ENCODE measurements at places on chromosomes 7 and 10.

DNA sequence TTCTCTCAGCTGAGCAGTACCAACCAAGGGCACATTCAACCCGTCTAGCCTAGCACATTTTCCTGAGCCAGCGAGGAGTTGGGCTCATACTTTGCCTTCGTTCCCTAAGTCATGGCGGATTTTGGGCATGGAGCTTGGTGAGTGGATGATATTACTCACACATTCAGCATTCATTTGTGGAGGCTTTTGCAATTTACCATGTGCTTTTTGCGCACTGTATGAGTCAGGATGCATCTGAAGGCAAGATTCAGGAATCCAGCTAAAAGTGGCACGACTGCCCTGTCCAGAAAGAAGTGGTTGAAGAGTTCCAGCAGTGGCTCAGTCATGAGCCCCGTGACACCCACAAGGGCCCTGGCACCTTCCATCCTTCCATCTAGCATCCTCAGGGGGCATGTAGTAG is 24.2 kb upstream of the MGMT start:
- no peak for DNase-seq

GRCh38 chr10:77604941-77605351 is 32.7 kb downstream of the KCNMA1 start:
- no peak for DNase-seq

DNA sequence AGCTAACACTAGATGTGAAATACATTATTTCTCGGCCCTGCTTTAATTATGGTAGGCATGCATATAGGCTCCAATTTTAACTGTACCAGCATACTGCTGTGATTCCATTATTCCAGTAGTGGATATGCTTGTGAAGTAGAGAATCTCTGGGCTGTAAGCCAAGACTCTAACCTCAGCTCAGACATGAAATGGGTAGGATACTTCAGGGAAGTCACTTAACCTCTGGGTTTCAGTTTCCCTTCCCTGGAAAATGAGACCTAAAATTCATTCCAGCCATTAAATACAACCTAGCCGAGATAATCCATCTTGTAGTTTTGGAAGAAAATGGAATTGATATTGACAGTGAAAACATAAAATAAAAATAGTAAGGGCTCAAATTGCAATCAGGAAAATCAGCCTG is 59.6 kb upstream of the TRIL start:
- no peak for DNase-seq

GRCh38 chr7:106778656-106779250 is 86.3 kb upstream of the PIK3CG start:
- DNase-seq: no peak

DNA sequence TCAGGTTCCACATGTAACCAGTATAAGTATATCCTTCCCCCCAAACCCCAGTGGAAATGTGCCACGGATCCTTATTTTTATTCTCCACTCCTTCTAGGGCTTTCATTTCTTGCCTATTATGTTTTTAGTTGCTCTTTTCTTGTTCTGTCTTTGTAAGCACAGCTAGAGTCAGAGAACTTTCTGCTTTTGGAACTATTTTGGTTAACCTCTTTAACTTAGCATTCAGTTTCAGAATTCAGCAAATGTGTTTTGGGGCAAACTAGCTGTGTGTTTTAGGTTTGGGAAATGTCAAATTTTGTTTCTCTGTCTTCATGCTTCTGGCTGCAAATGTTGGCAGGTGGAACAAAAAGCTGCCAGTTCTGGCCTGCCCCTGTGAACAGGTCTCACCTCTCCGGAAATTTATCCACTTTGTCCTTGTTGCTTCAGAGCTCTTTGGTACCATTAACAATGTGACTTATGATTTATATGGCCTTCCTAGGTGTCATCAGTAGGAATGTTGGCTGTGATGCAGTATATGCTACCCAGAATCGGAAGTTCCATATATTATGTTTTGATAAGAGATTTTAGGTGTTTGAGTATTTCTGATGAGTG is 156.1 kb downstream of the ADK start:
- no peak for DNase-seq

- no peak for DNase-seq
Measured at GRCh38 chr10:69377933-69378332, 38.8 kb downstream of the TACR2 start.

GRCh38 chr7:29106669-29106988 is 39.7 kb downstream of the CPVL start:
- no peak for DNase-seq
